ENCODE measurements at places on chromosomes 3 and 15. TPM values are rescaled to one million over a fixed set of nuclear protein-coding genes. Genes with fewer than 3 reads are reported as not detected.

- H3K4me1 ChIP-seq: no peaks in the 10 kb centered on the region
- H3K4me3 ChIP-seq: no peak overlapping the region
- no peak for DNase-seq
Observed at GRCh38 chr3:79027593-79027992, 740.2 kb downstream of the ROBO1 start.

GRCh38 chr15:87547470-87548181, 708.9 kb downstream of the NTRK3 start:
- peaks cover 11% of the 10 kb centered on the region for H3K4me1 ChIP-seq
- H3K4me3 ChIP-seq: no peak overlapping the region
- H3K27me3 ChIP-seq: no peaks in the 10 kb centered on the region
- H3K27ac ChIP-seq: peak overlapping the region; percentile 5

GRCh38 chr3:25151281-25151902, 276.7 kb upstream of the RARB start:
- DNase-seq: no peak
- H3K4me3 ChIP-seq: peak overlapping the region; percentile 64
- peak overlapping the region; percentile 51 for H3K27ac ChIP-seq
- no peaks in the 10 kb centered on the region for H3K36me3 ChIP-seq

GRCh38 chr15:74978077-74978476, 17.3 kb upstream of the SCAMP5 start:
- no peak for DNase-seq
- no peak overlapping the region for H3K27ac ChIP-seq
- H3K36me3 ChIP-seq: no peaks in the 10 kb centered on the region
- H3K4me3 ChIP-seq: no peak overlapping the region

- no peaks in the 10 kb centered on the region for H3K27me3 ChIP-seq
- DNase-seq: no peak
- no peak overlapping the region for H3K4me3 ChIP-seq
- no peaks in the 10 kb centered on the region for H3K36me3 ChIP-seq
- H3K27ac ChIP-seq: no peak overlapping the region
Observed at GRCh38 chr15:98025237-98025636, 64.7 kb downstream of the ARRDC4 start.

- H3K4me1 ChIP-seq: no peaks in the 10 kb centered on the region
- no peaks in the 10 kb centered on the region for H3K36me3 ChIP-seq
- DNase-seq: no peak
- no peak overlapping the region for H3K4me3 ChIP-seq
- H3K27me3 ChIP-seq: no peaks in the 10 kb centered on the region
Observed at GRCh38 chr3:179713643-179714090, 60.8 kb downstream of the USP13 start.

DNA sequence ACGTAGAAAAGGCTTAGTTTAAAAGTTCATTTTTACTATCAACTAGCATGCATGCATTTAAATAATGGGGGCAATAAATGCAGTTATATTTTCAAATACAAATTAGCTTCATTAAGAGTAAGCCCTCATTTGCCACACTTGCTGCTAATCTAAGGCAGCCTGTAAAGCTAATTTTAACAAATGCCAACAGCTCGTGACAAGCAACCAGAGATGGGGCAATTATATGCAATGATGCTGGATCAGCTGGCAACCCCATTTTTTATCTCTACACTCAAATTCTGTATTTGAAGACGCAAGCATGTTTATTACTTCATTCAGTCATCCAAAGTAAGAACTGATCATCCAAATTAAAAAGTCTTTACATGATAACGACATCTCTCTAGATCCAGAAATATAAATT, 12.1 kb downstream of the RFTN1 start:
- H3K27ac ChIP-seq: no peak overlapping the region
- H3K36me3 ChIP-seq: no peaks in the 10 kb centered on the region
- H3K27me3 ChIP-seq: no peaks in the 10 kb centered on the region
- no peak overlapping the region for H3K4me3 ChIP-seq
- H3K4me1 ChIP-seq: peaks cover 40% of the 10 kb centered on the region

DNA sequence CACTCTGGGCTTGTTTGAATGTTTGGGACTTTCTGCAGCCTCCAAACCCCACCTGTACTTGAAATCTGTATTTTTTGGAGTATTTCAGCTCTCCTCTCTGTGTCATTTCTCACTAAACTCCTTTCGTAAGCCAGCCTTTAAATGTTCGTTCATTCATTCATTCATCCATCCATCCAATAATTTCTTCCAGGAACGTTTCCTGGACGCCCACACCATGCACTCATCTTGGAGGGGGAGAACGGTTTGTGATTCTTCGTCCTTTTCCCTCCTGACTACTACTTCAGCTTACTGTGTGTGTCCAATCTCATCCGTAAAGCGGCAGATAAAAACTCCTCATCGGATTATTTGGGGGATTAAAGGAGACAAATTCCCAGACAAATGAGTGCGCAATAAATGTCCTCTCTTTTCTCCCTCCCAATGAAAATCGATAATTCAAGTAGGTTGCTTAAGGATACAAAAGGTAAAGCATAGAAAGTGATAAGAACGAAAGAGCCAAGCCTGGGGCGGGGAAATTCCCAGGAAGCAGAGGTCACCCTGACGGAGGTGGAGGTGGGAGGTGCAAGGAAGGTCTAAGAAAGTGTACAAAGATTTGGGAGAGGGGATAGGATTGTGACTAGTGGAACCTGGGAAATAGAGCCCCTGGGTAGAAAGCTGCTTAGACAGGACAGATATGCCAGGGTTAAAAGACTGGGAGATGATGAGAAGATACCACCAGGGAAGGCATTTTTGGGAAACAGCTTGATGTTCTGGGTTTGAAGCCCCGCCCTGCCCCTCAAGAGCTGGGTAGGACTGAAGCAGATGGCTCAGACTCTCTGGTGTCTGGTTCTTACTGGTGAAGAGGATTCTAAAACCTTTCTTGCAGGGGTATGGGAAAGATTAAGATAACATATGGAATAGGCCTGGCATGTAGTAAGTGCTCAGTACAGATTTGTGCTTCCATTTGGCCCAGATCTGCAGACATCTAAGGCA, 896 bp upstream of the KLHL25 start:
- no peak overlapping the region for H3K27ac ChIP-seq
- no peaks in the 10 kb centered on the region for H3K36me3 ChIP-seq
- peak overlapping the region; percentile 98 for H3K4me3 ChIP-seq
- peaks cover 27% of the 10 kb centered on the region for H3K4me1 ChIP-seq
- H3K27me3 ChIP-seq: no peaks in the 10 kb centered on the region
- DNase-seq: no peak

GRCh38 chr15:33915571-33916407, 52.5 kb upstream of the CHRM5 start:
- DNase-seq: no peak
- H3K27ac ChIP-seq: no peak overlapping the region
- no peak overlapping the region for H3K4me3 ChIP-seq
- no peaks in the 10 kb centered on the region for H3K36me3 ChIP-seq

DNA sequence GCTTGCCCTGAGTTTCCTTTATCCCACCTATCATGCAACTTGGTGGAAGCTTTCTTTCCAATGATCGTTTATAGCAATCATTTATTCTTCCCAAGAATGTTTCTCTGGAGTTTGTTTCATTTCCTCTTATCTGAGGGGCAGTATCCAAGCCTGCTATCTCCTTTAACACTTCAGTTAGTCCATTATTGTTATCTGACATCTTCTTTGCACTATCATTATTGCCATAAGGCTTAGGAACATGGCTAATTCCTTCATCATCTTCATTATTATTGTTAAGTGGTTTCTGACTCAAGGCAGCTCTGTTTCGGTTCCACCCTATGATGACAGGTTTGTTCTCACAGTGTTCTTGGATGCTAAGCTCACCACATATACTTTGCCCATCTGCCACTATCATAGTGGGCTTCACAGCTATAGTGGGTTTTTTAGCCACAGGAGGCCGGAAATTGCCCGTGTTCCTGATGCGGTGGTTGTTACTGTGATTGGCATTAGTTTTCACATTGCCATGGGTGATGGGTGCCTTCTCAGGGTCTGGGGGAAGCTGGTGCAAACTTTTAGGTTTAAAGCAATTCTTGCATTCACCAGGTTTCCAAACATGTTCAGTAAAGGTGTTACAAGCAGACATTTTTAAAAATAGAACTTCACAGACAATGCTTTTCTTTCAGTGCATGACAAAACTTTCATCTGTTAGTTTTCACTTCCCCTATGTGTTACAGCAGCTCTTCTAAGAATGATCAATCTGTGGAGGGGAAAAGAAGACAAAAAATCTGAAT, 110.6 kb upstream of the TSPAN3 start:
- DNase-seq: no peak
- no peak overlapping the region for H3K27ac ChIP-seq
- H3K4me1 ChIP-seq: no peaks in the 10 kb centered on the region
- no peak overlapping the region for H3K4me3 ChIP-seq
- no peaks in the 10 kb centered on the region for H3K36me3 ChIP-seq

- no peaks in the 10 kb centered on the region for H3K36me3 ChIP-seq
- H3K4me3 ChIP-seq: no peak overlapping the region
- H3K4me1 ChIP-seq: no peaks in the 10 kb centered on the region
- no peak overlapping the region for H3K27ac ChIP-seq
- DNase-seq: no peak
Observed at GRCh38 chr3:50435371-50436113, 67.9 kb downstream of the CACNA2D2 start.

- H3K4me3 ChIP-seq: no peak overlapping the region
- H3K4me1 ChIP-seq: peaks cover 58% of the 10 kb centered on the region
- H3K27me3 ChIP-seq: no peaks in the 10 kb centered on the region
- H3K36me3 ChIP-seq: no peaks in the 10 kb centered on the region
- peak overlapping the region; percentile 47 for H3K27ac ChIP-seq
Observed at GRCh38 chr3:149462581-149463011, 11.9 kb upstream of the TM4SF4 start.

The ISLR2 gene
- total RNA-seq: not detected

The CEMIP gene
- 1.2 TPM for total RNA-seq

The SLITRK3 gene
- 0.14 TPM for total RNA-seq

The HDC gene
- 8.3 TPM for total RNA-seq
